ENCODE measurements at places on chromosomes 5 and 9.

- DNase-seq, result no peak
Measured at GRCh38 chr5:166165596-166165995, 2125.8 kb upstream of the WWC1 start.

- peak; percentile 16 for DNase-seq
Measured at GRCh38 chr9:88179062-88179521, 40.8 kb upstream of the SPATA31C2 start.

DNA sequence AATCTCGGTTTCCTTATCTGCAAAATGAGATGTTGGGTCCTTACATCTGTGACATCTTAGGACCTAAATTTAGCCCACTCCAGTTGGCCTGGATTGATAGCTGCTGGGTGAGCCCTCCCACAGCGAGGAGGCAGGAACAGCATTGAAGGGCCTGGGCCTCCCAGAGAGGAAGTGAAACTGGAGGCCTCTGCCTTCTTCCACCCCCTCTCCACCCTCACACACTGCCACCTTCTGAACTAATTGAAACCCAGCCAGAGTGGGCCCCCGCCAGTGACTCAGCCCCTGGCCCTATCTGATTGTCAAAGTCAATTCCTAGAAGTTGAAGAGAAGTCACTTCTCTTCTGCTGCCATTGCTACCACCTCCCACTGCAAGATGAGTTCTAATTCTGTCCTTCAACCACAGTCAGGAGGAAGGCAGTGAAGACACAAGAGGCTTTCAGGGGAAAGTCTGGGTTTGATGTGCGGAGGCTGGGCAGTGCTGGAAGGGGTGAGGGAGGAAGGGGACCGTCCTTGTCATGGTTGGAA, 55.2 kb upstream of the NEK6 start:
- DNase-seq, result peak; percentile 60

DNA sequence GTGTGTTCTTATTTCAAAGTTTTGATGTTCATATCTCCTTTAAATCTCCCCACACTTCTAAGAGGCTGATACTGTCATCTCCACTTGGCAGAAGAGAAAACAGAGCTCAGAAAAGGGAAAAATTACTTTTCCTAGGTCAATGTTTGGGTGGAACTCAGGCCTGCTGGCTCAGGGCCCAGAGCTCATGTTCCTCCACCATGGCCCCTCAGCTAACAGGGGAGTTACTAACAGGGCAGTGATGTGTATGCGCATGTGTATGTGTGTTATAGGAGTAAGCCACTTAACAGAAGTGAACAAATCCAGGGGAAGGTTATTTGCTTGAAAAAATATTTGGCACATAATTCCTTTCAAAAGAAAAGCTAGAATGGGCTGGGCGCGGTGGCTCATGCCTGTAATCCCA, 2.5 kb downstream of the C1QTNF2 start:
- no peak for DNase-seq

- DNase-seq, result no peak
Measured at GRCh38 chr5:61600123-61600444, 268.0 kb downstream of the ZSWIM6 start.

All from CD8-positive, alpha-beta T cell (primary cell).